Activated gamma-delta T cell treated with Interleukin-2 at 50 U/mL for 16 hours (primary cell): ENCODE measurements at places on chromosomes 16 and 17.
A peak's percentile ranks its signal among the peaks of the same experiment; 100 is the strongest.

- no peak for DNase-seq
Measured at GRCh38 chr17:64099543-64099942, 30.4 kb downstream of the ERN1 start.

GRCh38 chr17:2366747-2367494, 29.6 kb downstream of the SGSM2 start:
- DNase-seq: no peak

DNA sequence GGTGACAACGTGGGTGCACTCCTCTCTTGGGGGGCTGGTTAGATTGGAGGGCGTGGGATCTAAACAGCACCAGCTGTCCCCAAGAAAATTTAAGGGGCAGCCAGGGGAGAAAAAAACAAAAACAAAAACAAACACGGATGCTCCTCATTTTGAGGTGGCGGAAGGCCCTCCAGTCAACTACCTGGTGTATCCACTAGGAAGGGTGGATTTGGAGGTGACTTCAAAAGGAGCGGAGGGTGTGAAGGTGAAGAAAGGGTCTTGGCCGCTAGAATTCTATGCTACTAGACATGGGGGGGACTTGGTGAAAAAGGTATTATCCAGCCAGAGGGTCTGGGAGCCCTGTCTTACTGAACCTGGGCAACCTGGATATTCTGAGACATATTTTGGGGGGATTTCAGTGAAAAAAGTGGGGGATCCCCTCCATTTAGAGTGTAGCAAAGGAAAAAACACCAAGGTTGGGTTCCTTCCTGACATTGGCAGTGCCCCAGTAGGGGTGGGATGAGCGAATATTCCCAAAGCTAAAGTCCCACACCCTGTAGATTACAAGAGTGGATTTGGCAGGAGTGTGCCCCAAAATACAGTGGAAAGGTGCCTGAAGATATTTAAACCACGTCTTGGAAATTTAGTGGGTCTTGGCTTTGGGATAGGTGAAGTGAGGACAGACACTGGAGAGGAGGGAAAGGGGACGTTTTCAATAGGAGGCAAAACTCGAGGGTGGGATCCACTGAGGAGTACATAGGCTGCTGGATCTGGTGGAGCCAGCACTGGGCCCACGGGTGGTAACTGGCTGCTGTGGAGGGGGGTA, 454 bp upstream of the FGF11 start:
- no peak for DNase-seq

DNA sequence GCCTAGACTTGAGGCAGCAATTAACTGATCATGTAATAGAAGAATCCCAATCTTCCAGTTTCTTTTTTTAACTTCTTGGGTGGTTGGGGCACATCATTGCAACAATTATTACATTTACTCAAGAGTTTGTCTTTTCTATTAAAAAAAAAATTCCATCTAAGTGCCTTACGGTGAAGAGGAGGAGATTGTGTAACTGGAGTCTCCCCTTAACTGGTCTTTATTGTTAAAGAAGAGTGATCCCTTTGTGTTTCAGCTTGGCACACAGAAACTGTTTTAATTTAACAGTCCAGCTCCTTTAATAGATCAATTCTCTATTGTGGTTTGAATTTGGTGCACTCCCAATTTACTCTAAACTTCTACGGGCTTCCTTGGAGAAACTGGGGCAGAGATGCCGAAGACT, 75.2 kb downstream of the FTO start:
- DNase-seq: no peak

DNA sequence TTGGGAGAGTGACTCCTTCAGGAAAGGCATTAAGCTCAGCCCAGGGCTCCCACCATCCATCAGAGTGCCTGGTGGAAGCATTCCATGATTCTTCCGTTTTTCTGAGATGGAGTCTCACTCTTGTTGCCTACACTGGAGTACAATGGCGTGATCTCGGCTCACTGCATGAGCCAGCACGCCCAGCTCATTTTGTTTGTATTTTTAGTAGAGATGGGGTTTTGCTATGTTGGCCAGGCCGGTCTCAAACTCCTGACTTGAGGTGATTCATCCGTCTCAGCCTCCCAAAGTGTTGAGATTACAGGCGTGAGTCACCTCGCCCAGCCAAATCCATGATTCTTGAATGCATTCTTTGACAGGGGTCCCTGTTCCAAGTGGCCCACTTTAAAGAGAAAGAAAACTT, 23.1 kb downstream of the MIS12 start:
- no peak for DNase-seq

DNA sequence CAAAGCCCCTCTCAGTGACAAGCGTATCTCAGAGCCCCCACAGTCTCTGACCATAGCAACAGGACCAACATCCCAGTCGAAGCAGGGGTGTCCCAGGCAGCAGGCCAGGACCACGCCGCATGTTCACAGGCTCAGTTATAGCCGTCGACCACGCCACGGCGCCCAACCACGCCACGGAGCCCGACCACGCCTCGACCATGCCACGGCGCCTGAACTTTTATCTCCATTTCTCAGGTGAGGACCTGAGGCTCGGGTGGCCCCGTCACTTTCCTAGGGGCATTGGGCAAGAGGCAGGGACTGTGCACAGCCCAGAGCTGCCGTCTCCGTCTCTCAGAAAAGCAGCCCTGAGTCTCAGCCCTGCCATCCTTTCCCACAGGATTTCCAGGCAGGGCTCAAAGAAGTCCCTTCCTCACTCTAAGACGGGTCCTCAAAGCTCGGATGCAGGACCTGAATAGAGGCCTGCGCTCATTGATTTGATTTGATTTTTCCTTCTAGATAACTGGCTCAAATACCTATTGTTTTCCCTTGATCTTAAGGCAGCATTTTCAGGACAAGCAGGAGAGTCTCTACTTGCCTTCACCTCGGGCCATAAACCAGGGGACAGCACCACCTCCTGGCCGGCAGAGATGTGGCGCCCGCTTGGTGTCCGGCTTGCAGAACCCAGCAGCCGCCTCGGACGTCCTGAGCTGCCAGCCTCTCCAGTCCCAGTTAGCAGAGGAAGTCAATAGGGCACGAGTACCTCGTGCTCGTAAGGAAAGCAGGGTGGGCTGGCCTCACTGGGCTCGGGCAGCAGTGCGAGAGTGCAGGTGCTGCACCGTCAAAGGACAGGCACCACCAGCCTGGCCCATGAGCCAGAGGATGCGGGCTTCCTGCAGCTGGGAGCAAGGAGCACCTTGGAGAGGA, 38.8 kb downstream of the C16orf95 start:
- DNase-seq: peak; percentile 7

GRCh38 chr17:55740511-55741355, 10.1 kb upstream of the PCTP start:
- DNase-seq: no peak

- no peak for DNase-seq
Measured at GRCh38 chr17:20216853-20217252, 207.7 kb downstream of the SPECC1 start.

- DNase-seq: no peak
Measured at GRCh38 chr17:56896217-56896967, 17.5 kb downstream of the TRIM25 start.

- peak; percentile 31 for DNase-seq
Measured at GRCh38 chr17:82775001-82775823, 23.3 kb downstream of the TBCD start.

- no peak for DNase-seq
Measured at GRCh38 chr17:9408381-9408780, 167.2 kb downstream of the STX8 start.

- DNase-seq: no peak
Measured at GRCh38 chr16:28062847-28063521, 530 bp downstream of the GSG1L start.

DNA sequence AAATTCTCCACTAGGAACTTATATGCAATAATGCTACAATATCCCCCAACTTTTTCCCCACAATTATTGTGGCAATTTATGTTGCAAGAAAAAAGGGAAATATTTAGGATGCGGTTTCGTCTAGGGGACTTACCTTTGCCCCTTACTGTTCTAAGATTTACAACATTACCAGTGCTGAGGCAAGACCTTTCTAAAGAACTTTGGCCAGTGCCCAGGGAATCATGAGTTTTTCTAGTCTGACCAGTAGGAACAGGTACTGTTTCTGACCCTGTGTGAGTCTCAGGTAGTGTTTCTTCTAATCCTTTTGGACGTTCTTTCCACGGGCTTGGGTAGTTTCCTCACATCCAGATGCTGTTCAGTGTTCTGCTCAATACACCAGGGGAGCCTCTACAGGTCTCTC, 373.7 kb downstream of the HAPSTR1 start:
- no peak for DNase-seq

- no peak for DNase-seq
Measured at GRCh38 chr17:47792979-47793378, 28.6 kb downstream of the OSBPL7 start.

- no peak for DNase-seq
Measured at GRCh38 chr17:27585792-27586191, 45.2 kb upstream of the LGALS9 start.

GRCh38 chr17:35350493-35350892, 22.9 kb downstream of the SLFN11 start:
- DNase-seq: no peak

- DNase-seq: no peak
Measured at GRCh38 chr16:66023481-66023880, 343.0 kb upstream of the CDH5 start.

DNA sequence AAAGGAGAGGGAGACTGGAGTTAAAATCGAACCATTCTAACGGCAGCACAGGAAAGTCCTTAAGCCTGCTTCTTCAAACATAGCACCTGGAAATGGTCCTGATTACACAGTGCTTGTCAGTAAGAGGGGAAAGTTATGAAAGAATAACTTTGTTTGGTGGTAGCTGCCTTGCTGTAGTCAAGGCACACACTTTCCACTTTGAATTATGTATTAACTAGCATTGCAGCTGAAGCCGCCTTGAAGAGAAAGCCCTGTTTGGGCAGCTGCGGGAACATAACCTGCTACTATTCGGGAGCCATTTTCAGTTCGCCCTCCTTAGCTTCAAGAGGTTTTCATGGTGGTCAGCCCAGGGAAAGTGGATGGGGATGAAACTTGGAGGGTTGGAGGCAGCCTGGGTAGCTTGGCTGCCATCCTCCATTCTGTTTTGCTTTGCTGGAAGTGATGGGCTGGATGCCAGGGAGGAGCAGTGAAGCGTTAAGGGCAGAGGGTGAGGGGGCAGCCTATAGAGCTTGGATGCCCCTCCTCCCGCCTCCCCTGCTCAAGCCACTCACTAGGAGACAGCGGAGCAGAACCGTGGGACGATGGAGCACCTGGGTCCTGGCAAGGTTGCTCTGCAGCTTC, 5.3 kb upstream of the HAS3 start:
- no peak for DNase-seq

DNA sequence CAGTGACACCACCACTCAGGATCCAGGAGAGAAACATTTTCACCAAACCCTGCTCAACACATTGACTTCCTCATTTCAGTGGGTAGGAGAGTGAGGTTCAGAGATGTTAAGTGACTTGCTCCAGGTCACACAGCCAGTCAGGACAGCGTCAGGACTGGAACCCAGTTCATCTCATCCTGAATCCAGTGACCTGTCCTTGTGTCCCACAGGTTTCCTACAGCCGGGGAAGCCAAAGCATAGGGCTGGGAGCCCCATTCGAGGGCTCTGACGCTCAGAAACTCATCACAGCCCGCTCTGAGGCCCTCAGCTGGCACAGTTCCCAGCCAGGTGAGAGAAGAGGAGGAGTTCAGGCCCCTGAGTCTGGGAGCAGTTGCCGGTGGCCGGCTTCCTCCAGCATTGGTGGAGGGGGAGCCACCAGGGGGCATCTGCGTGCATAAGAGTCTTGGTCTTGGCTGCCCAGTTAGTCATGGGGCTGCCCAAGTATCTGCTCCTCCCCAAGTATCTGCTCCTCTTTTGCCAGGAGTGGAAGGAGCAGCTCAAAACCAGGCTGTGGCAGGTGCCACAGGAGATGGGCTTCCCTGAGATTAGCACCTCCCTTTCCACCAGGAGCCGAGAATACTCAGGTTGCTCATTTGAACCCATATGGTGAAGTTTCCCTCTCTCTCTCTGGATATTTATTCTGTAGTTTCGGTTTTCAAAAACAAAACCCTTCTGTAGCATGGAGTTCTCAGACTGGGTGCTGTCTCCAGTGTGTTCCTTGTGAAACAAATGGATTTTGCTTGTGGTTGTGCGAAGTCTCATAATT, 56.0 kb downstream of the TNFRSF13B start:
- DNase-seq: no peak

DNA sequence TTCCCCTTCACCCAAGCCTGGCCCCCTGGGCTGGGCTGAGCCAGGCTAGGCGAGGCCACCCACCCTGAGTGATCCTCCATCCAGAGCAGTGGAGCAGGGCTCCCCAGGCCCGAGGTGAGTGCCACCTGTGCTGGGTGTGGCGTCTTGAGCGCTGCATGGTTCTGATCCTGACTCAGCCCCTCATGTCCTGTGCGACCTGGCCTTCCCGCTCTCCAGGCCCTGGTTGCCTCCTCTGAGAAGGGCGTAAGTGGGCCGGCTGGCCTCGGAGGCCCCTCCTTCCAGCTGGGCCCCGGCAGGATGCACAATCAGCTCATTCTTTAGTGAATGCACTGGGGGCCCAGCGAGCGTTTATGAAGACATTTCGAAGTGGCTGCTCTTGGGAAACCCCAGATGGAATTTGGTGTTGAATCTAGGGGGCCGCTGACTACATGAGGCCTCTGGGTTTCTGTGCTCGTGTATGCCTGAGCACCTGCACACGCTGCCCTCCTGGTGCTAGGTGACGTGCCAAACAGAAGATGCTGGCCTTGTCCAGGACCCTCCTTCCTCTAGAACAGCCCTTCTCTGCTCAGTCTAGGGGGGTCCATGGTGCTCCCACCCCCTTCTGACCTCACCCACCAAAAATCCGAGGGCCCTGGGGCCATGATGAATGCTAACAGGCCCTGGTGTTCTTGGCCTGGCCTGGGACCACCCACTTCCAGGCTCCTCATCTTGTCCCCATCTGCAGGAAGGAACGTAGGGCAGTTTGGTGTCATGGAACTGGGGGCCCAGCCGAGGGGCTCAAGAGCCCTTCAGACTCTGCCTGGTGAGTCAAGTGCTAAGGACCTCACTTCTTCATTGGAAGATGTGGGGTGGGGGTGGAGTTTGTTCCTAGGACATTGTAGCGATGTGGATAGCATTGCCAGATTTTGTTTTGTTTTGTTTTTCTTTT, 3.6 kb upstream of the TMEM92 start:
- DNase-seq: no peak
